ENCODE measurements at places on chromosomes 2 and 18. TPM values are rescaled to one million over a fixed set of nuclear protein-coding genes. Genes with fewer than 3 reads are reported as not detected.

The NYAP2 gene
- total RNA-seq: 0.19 TPM

GRCh38 chr2:210004881-210005280 lies 2.4 kb downstream of the RPE start:
- no peak for DNase-seq
- H3K27me3 ChIP-seq: no peaks in the 10 kb centered on the region
- no peak overlapping the region for H3K4me3 ChIP-seq
- peaks cover 17% of the 10 kb centered on the region for H3K36me3 ChIP-seq
- peaks cover 3% of the 10 kb centered on the region for H3K4me1 ChIP-seq

The ERFE gene
- total RNA-seq: 1.4 TPM

The CDK5R2 gene
- 1.1 TPM for total RNA-seq

GRCh38 chr2:189609423-189609816 lies 28.8 kb upstream of the SLC40A1 start:
- DNase-seq: no peak
- H3K27me3 ChIP-seq: no peaks in the 10 kb centered on the region
- H3K36me3 ChIP-seq: no peaks in the 10 kb centered on the region
- H3K4me1 ChIP-seq: peaks cover 8% of the 10 kb centered on the region
- H3K4me3 ChIP-seq: no peak overlapping the region

GRCh38 chr2:240960309-240960970 lies 38.0 kb upstream of the SNED1 start:
- H3K4me1 ChIP-seq: peaks cover 3% of the 10 kb centered on the region
- no peak for DNase-seq
- H3K27me3 ChIP-seq: peaks cover 4% of the 10 kb centered on the region
- no peaks in the 10 kb centered on the region for H3K36me3 ChIP-seq
- H3K4me3 ChIP-seq: no peak overlapping the region
- no peak overlapping the region for H3K27ac ChIP-seq

DNA sequence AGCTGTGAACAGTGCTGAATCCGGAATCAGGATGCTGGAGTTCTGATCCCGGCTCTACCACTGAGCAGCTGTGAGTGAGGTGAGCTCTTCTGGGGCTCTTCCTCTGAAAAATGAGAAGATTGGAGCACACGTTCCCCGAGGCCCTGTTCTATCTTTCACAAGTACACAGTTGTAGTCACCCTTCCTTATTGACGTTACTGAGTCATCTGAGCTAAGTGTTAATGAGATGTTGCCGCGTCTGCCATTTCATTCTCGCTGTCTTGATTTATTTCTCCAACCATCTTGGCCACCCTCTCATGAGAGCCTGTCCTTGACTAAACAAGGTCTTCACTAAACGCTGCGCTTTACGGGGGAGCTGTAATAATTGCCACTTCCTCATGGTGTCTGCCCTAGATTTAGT lies 31.9 kb upstream of the EFR3B start:
- no peaks in the 10 kb centered on the region for H3K27me3 ChIP-seq
- H3K4me1 ChIP-seq: no peaks in the 10 kb centered on the region
- no peak overlapping the region for H3K4me3 ChIP-seq
- no peaks in the 10 kb centered on the region for H3K36me3 ChIP-seq

DNA sequence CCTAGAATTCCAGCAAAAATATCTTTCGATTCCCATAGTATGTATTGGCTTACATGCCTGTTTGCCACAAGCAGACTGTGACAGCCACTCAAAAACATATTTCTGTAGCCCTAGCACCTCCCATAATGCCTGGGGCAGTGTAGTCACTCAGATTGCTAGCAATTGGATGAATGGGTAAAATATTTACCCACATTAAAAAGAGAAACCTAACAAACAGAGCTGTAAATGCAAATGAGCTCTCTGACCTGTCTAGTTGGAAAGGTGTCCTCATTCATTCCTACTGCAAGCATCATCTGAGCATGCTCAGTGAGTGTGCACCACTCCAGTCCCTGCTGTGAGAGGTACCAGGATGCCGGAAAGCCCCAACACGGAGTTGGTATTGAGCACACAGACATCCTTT lies 234.0 kb upstream of the RAB12 start:
- no peak overlapping the region for H3K27ac ChIP-seq
- no peak for DNase-seq
- no peaks in the 10 kb centered on the region for H3K4me1 ChIP-seq
- H3K27me3 ChIP-seq: no peaks in the 10 kb centered on the region
- H3K36me3 ChIP-seq: peaks cover 2% of the 10 kb centered on the region

- peaks cover 32% of the 10 kb centered on the region for H3K4me1 ChIP-seq
- H3K36me3 ChIP-seq: no peaks in the 10 kb centered on the region
- H3K27me3 ChIP-seq: no peaks in the 10 kb centered on the region
- DNase-seq: peak; percentile 71
- peak overlapping the region; percentile 59 for H3K27ac ChIP-seq
Measured at GRCh38 chr18:79965119-79965902, 868 bp downstream of the HSBP1L1 start.

DNA sequence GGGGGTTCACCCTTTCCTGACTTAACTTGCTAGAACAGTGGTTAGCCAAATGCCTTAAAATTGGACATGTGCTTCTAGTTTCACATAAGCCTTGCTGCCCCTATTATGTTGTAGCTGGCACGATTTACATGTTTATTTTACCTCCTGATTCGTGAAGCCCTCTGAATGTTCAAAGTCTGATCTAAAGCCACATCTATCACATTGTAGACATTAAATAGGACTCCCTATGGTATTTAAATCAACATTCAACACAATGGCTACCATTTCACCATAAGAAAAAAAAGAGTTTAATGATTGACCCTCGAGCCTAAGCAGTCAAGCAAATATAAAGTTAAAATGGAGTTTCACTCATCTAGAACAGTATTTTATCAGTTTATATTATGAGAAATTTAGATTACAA lies 151.5 kb downstream of the GULP1 start:
- H3K4me1 ChIP-seq: no peaks in the 10 kb centered on the region
- no peak overlapping the region for H3K4me3 ChIP-seq
- no peak overlapping the region for H3K27ac ChIP-seq
- H3K27me3 ChIP-seq: no peaks in the 10 kb centered on the region

The RAD51AP2 gene
- total RNA-seq: 0.10 TPM

The MC5R gene
- total RNA-seq: 0.26 TPM

DNA sequence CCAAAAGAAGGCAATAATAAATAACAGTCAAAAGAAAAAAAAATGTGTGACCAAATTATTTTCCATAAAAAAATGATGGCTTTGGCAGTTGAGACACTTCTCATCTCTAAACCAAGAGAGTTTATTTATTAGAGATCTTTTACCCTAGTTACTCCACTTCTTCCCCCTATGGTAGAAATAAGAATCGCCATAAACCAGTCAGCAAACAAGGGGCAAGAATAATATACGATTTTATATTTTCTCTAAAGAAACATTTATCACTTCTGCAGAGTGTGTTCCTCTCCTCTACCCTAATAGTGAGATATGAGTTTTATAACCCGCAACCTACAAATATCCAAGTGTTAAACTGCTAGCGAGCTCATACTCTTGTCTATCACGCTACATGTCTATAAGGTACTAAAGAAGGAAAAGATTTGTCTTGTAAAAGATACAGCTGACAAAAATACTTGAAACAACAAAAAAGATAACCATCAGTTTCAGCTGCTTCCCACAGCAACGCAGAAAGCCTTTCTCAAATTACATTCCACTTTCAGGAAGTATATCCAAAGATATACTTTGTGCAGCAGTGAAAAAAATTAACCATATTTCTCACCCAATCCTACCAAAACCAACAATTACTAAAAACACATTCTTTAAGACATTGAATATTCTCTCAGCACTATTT lies 2.3 kb downstream of the RNF103 start:
- peak; percentile 14 for DNase-seq
- no peaks in the 10 kb centered on the region for H3K27me3 ChIP-seq
- H3K4me1 ChIP-seq: no peaks in the 10 kb centered on the region
- peak overlapping the region; percentile 78 for H3K4me3 ChIP-seq
- H3K36me3 ChIP-seq: peaks cover 11% of the 10 kb centered on the region
- H3K27ac ChIP-seq: no peak overlapping the region

DNA sequence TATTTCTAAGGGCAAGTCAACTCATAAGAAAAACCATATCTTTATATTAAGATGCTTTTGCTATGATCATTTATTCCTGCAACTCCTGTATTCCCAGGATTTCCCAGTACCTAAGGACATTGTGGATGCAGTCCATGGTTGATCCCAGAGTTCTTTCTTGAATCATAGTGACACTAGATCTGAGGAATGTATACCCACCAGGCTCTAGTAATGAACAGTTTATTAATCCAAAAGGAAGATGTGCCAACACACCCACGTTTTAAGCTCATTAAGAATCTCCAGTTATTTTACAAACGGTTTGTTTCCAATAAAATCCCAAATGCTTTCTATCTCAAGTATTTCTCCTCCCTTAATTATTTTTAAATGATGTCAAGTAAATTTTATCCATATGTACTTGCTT lies 210.8 kb upstream of the ZEB2 start:
- H3K4me1 ChIP-seq: no peaks in the 10 kb centered on the region
- no peak overlapping the region for H3K27ac ChIP-seq
- H3K4me3 ChIP-seq: no peak overlapping the region
- DNase-seq: no peak

DNA sequence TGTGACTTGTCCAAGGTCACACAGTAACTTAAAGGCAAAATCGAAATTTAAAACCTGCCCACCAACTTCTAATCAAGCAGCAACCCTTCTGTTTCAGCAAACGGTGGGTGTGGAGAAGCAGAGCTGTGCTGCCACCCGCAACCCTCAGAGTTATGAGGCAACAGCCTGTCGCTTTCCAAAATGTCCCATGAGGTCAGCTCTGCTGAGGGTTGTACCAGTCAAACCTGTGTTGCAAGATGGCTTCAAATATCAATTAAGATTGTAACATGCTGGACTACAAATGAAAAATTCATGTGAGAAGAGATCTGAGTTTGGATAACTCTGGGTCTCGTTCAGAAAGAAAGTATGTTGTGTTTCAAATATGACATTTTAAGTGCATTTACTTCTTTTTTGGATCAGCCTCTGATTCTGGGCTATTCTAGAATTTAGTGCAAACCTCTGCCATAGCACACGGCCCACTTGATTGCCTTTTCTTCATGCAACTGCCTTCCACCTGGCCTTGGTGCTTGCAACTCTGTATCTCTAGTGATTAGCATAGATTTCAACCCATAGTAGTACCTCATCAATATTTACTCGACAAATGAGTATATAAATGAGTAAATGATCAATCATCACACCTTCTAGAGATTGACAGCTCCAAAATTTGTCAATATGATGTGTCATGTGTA lies 69.3 kb downstream of the TIMM21 start:
- DNase-seq: no peak
- H3K27me3 ChIP-seq: no peaks in the 10 kb centered on the region
- no peak overlapping the region for H3K27ac ChIP-seq
- no peak overlapping the region for H3K4me3 ChIP-seq
- H3K36me3 ChIP-seq: no peaks in the 10 kb centered on the region

DNA sequence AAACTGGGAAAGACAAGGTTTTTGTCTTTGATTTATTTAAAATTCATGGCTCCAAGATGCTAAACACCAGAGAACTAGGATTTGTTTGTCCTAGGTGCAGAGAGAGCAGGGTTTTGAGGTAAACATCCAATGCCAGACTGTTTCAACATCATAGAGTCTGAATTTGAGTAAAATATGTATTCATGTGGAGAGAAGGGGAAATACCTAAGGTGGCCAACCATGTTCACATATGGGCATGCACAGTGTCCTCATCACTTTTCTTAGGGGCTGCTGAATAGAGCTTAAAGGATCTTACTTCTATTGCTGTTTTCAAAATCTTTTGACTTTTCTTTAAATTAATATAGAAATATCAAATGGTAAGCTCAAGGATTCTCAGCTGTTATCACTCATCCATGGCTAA lies 287.0 kb upstream of the CCDC68 start:
- peaks cover 36% of the 10 kb centered on the region for H3K4me1 ChIP-seq
- H3K27me3 ChIP-seq: no peaks in the 10 kb centered on the region
- no peak for DNase-seq
- no peaks in the 10 kb centered on the region for H3K36me3 ChIP-seq
- H3K4me3 ChIP-seq: no peak overlapping the region

The CCDC68 gene
- 2.2 TPM for total RNA-seq

DNA sequence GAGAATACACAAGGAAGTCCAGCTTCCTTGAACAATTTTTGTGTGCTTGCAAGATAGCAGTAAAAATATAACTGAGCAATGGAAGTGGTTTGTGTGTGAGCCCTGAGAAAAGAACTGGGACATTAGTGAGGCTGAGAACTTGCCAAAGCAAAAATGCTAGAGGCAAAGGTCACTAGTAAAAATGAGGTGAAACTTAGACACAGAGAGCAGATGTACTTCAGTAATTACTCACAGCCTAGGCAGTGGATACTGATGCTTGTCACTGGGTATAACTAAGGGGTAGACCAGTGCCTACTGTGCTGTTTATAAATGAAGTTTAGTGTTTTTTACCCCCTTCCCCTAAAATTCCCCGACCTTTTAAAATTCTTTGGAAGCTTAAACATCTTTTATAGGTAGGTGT lies 450.1 kb downstream of the LPIN1 start:
- H3K27me3 ChIP-seq: peaks cover 3% of the 10 kb centered on the region
- H3K27ac ChIP-seq: no peak overlapping the region
- H3K4me1 ChIP-seq: no peaks in the 10 kb centered on the region
- no peak for DNase-seq

The TMEFF2 gene
- total RNA-seq: 0.41 TPM

DNA sequence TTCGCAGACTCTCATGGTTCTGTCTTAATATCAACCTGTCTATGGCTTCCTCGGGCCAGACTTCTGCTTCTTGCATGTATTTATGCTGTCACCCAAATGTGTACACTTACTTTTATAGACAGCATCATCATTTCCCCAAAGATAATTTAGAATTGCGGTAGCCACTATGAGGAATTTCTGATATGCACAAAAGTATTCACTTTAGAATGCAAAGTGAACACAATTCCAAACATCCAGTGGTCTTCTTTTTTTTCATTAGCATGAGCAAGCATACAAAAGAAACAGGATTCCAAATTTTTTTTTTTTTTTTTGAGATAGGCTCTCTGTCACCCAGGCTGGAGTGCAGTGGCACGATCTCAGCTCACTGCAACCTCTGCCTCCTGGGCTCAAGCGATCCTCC lies 21.0 kb upstream of the MCFD2 start:
- peak; percentile 41 for DNase-seq
- H3K36me3 ChIP-seq: no peaks in the 10 kb centered on the region
- H3K27ac ChIP-seq: no peak overlapping the region
- peaks cover 13% of the 10 kb centered on the region for H3K4me1 ChIP-seq
- H3K27me3 ChIP-seq: no peaks in the 10 kb centered on the region

The USP37 gene
- 6.4 TPM for total RNA-seq

The SCN7A gene
- total RNA-seq: 0.36 TPM
